ENCODE measurements at places on chromosomes 16 and 17. TPM values are rescaled to one million over a fixed set of nuclear protein-coding genes. Genes with fewer than 3 reads are reported as not detected.

Gene RAD51D
- 15.0 TPM for total RNA-seq

Gene ZMYND15
- total RNA-seq, result not detected

Gene PRKCA
- total RNA-seq, result 21.0 TPM

Gene MILR1
- total RNA-seq, result 7.9 TPM

Gene CLEC3A
- total RNA-seq, result not detected

Gene KRT24
- not detected for total RNA-seq

Gene ADAD2
- not detected for total RNA-seq

Gene AIPL1
- not detected for total RNA-seq

Gene SCNN1B
- total RNA-seq, result not detected

Gene ITGB3
- total RNA-seq, result 4.7 TPM

Gene SMIM22
- not detected for total RNA-seq

Gene NUFIP2
- 14.2 TPM for total RNA-seq

Gene UTP4
- total RNA-seq, result 10.6 TPM

Gene PRKAR1A
- total RNA-seq, result 543 TPM

Gene GSDMA
- not detected for total RNA-seq

Gene CHTF8
- 43.5 TPM for total RNA-seq

Gene KRTAP9-1
- total RNA-seq, result not detected

Gene JUP
- total RNA-seq, result 3.0 TPM

Gene BRIP1
- total RNA-seq, result 2.0 TPM

Gene TAT
- not detected for total RNA-seq

Gene SOST
- total RNA-seq, result not detected

Measured in bronchial smooth muscle cell (primary cell).